ENCODE measurements at places on chromosomes 12 and 14.
A peak's percentile ranks its signal among the peaks of the same experiment; 100 is the strongest.

DNA sequence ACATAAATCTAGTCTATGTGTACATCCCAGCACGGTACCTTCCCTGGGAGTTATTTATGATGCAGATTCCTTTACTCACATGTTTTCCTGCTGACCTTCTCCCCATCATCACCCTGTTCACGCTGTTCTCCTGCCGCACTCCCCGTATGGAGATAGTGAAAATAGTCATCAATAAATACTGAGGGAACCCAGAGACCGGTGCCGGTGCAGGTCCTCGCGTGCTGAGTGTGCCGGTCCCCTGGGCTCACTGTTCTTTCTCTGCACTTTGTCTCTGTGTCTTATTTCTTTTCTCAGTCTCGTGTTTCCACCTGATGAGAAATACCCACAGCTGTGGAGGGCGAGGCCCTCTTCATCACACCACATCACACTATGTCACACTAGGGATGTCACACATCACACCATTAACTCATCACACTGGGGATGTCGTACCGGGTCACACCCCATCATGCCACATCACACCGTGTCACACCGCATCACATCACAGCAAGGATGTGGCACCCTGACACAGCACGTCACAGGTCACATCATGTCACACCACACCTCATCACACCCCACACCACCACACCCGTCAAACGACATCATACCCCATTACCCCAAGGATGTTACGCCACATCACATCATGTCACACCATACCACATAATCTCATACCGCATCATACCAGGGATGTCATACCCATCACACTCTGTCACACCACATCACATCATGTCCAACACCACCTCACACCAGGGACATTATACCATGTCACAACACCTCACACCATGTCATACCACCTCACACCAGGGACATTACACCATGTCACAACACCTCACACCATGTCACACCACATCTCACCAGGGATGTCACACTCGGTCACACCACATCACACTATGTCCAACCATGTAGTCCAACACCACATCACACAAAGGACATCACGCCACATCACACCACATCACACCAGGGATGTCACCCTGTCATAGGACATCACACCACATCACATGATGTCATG is 207.0 kb downstream of the TMEM121 start:
- no peak for DNase-seq

GRCh38 chr14:93114713-93115068 is 1.0 kb downstream of the ITPK1 start:
- no peak for DNase-seq

DNA sequence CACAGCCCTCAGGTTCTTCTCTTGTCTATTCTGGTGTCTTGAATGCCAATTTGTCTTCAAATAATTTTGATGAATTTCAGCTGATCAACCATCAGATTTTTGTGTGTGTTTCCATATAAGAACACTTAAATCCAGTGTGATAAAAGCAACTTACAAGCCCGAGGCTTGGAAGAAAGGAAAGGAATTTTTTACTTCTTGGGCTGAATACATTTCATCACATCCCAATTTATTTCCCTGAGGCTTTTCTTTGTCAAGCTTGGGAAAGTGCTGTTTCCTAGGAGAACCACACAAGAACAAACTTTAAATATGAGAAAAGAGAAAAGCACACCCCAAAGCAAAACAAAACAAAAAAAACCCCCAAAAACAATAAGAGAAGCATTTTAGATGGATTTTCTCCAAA is 26.6 kb downstream of the GPRC5D start:
- DNase-seq = no peak

DNA sequence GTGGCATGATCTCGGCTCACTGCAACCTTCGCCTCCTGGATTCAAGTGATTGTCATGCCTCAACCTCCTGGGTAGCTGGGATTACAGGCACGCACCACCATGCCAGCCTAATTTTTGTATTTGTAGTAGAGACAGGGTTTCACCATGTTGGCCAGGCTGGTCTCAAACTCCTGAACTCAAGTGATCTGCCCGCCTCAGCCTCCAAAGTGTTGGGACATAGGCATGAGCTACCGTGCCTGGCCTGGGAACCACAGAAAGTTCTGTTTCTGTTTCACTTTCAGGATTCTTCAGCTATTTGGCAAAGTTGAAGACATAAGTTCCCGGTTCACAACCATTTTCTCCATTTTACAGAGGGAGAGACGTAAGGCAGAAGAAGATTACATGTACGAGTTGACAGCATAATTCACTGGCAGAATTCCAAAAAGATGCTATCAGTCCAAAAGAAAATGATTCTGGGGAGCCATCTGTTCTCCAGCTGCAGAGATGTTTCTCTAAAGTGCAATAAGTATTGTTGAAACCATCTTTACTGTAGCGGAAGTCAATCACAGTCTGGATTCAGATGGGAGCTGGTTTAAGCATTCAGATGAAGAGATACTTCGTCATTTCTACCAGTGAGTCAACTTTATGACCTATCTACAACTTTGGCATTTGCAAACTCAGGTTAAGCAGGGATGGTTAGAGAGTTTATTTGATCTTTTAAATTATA is 8.1 kb upstream of the RNF34 start:
- peak; percentile 32 for DNase-seq

GRCh38 chr14:20469242-20469889 is at the start of gene PNP:
Gene PNP, plus strand, starts transcription at chr14:20469406. Its CDS starts 119 bp downstream, at chr14:20469525.
- peak; percentile 87 for DNase-seq

- DNase-seq = no peak
Observed at GRCh38 chr12:54522243-54522642, 24.7 kb downstream of the NCKAP1L start.

DNA sequence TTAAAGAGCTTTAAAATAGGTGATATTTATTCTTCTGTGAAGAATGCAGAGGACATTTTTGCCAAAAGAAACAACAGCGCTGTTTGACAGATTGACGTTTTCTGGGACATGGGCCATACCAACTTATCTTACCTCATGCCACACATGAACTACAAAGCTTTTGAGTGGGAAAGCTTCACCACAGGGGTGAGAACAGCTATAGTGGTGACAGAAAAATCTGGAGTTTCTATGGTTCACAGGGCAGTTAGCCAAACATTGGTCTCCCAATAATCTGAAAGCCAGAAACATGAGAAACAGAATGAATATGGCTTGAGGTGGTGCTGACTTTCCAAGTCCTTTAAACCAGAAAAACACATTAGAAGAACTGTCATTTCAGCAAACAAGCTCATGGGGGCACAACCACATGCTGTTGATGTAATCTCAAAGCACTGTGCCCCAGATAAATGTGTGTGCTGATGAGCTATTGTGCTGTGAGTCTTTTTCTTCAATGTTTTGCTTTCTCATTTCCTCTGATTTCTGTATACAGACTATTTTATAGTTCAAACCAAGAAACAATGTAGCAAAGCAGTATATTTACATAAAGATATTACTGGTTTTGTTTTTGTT is 905.4 kb downstream of the SLC16A7 start:
- no peak for DNase-seq

DNA sequence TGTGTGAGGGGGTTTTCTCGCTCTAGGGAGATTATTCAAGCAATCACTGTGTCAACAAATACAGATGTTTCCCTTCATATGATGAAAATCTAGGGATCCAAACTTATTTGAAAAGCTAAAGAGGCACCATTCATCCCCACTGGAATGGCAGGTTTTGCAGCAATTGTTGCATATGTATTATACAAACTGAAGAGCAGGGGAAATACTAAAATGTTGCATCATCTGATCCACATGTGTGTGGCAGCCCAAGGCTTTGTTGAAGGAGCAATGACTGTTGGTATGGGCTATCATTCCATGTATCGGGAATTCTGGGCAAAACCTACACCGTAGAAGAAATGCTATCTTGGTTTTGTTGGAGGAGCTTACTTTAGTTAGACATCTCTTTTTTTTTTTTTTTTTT is 4.1 kb upstream of the PRPF40B start:
- no peak for DNase-seq

DNA sequence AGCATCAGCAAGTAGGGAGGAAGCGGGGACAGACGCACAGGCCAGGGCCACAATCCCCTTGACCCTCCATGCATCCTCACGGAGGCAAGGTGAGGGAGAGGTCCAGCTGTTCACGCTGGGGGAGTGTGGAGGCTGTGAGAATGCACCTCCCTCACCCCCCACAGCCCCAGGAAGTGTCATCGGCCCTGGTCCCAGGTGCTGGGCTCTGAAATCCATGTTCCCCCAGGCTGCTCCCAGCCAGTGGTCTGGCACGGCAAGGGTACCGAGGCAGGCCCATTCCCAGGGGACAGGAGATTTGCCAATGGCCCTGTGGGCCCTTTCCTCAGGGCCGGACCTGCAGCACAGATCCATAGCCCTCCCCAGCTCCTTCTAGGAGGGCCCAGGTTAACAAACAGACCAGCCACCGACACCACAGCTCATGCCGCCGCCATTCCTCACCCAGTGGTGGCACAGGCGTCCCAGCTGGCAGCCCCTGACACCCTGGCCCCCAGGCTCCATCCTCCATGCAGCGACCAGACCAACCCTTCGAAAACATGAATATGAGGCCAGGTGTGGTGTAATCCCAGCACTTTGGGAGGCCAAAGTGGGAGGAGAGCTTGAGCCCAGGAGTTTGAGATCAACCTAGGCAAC is 21.9 kb upstream of the EIF5 start:
- no peak for DNase-seq
